ENCODE measurements at places on chromosomes 16 and 17.
A peak's percentile ranks its signal among the peaks of the same experiment; 100 is the strongest.

GRCh38 chr17:17313350-17313991 is 10.3 kb downstream of the NT5M start:
- DNase-seq: peak; percentile 77

DNA sequence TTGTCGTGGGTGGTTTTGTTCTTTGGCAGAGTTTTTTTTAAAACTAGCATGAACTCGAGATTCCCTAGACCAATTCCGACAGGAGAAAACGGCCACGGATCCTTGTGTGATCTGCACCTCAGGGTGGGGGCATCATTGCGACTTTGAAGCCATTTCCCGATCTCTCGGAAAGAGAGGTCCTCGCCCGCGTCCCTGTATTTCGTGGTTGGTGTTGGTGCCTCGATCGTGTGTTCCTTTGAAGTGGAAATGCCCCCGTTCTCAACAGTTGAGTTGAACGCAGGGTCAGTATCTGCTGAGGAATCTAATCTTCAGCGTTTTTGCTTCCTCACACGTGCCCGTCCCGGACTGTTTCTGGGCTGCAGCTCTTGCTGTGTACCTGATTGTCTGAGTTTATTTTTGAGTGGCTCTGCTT is 1.1 kb downstream of the CRAMP1 start:
- DNase-seq: peak; percentile 16

DNA sequence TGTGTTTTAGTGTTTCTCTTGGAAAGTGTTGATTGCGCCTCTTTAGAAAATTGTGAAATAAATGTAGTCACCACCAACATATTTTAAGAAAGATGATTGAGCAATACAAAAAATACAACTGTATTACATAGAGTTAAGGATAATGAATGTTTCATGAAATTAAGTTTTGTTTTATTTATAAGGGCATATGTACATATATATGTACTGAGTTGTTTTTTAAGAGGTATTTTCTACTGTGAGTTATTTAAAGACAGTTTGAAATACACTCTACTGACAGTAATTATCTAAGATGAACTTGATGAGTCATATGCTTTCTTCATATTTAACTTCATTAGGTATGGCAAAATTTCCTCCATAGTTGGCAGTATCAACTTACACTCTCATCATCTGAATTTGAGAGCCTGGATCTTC is 411.7 kb downstream of the HS3ST3B1 start:
- no peak for DNase-seq

DNA sequence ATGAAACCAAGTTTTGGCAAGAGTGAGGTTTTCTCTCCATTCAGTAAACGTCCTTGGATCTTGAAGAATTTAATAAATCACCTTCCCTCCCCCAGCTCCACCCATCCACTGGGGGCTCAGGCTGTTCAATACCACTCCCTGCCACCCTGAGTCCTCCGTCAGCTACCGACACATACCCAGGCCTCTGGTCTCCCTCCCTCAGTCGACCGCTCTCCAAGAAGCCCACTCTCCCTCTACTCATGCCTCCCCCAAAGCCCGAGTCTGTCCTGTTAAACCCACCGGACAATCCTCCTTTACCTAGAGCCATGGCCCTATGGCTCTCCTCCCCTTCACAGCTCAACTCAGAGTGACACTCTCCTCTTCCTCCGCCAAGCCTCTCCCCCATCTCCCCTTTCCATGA is 19.7 kb upstream of the SLC4A1 start:
- DNase-seq: no peak

DNA sequence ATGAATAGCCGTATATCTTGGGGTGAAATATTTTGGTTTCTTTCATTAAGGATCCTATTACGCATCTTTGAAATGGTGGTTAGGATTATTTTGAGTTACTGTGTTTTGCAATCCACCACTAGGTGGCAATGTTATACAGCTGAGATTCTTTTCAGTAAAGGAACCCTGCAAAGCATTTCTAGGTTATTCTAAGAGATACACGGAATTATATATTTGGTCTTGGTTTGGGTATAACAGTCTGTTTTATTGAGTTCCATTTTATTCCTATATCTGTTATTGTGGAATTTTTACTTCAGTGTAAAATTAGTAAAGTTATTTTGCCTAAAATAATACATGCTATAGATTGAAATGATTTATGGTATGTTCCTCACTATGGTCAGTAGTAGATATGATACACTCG is 62.9 kb upstream of the CPHXL start:
- peak; percentile 64 for DNase-seq

DNA sequence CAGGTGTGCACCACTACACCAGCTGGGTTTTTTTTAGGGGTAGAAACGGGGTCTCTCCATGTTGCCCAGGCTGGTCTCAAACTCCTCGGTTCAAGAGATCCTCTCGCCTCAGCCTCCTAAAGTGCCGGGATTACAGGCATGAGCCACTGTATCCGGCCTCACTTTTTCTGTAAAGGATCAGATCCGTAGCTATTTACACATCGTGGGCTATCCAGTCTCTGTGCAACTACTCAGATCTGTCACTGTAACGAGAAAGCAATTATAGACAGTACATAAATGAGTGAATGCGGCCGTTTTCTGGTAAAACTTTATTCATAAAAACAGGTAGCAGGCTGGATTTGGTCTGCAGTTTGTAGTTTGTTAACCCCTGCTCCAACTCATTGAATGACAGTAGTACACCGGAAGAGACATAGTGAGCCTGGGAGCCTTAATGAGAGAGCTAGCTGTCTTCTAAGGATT is 44.5 kb downstream of the VMP1 start:
- DNase-seq: no peak

- no peak for DNase-seq
Observed at GRCh38 chr17:45035848-45036247, 15.6 kb downstream of the DCAKD start.

GRCh38 chr17:51682115-51682514 is 421.8 kb downstream of the UTP18 start:
- no peak for DNase-seq

GRCh38 chr17:43871946-43872690 is 25.1 kb downstream of the CD300LG start:
- peak; percentile 13 for DNase-seq

DNA sequence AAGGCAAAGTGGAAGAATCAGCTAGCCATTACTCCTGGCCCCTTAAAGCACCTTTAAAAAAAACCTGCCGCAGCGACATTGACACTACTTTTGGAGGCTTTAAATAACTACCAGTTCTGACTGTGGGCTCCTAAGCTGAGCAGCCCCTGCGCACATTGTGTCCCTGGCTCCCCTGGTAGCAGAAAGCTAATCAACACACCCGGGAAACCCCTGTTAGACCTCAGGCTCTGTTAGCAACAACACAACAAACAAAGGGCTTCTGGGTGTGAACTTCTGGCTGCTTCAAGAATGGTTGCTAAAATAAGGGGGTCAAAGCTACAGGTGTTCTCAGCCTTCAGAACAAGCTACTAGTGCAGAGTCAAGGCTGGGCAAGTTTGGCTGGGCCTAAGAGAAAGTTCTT is 83.6 kb downstream of the TMEM100 start:
- DNase-seq: no peak

DNA sequence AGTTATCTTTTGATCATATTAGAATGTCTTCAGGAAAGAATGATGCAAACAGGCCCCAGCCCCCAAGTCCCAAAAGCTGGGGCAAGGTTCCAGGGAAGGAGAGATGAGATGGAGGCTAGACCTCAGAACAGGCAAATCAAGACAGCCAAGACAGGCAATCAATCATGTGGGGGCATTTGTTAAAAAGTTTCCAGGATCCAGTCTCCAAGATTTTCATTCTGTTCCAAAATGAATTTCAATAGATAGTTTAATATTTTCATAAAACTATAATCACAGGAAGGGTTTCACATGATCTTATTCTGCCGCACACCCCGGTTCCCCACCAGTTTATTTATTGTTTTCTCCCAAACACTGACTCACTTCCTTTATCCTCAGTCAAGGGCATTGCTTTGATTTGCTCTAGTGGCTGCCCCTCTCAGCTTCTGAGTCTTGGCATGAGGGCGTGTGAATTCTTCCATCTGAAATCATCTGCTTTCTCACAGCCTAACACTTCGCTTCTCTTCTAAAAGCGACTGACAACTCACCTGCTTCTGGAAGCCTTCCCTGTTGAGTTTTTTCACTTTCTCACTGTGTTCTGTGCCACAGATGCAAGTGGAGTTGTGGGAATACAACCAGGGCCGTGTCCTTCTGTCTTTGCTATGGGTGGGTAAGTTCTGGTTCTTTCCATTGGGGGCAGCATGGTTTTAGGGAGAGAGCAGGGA is 12.2 kb upstream of the TERF2 start:
- peak; percentile 38 for DNase-seq

GRCh38 chr17:79041041-79041570 is 17.1 kb downstream of the C1QTNF1 start:
- no peak for DNase-seq
